Endodermal cell (in vitro differentiated cells): ENCODE measurements at places on chromosomes 3 and 15. TPM values are rescaled to one million over a fixed set of nuclear protein-coding genes. Genes with fewer than 3 reads are reported as not detected.

The MYZAP gene
- 0.22 to 0.54 TPM in 2 of 3 replicates, not detected in the other for total RNA-seq

DNA sequence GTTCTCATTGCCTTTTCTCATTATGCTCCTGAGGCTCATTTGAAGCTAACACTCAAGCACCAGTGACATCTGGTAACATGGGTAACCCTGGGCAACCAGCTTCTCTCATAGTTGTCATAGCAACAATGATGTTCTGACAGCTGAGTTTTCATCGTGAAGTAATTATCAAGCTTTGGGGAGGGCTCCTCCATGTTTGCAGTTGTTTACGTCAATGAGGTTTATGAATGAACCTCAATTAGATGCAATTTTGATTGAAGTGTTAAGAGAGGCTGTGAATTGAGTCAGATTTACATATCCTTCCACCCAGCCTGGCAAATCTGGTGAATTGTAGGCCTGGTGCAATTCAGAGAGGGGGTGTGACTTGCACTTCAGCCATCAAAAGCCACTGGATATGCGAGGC is 119.3 kb upstream of the CHD2 start:
- H3K4me3 ChIP-seq: no peak overlapping the region
- no peak for DNase-seq
- no peaks in the 10 kb centered on the region for H3K4me1 ChIP-seq

The MAP1A gene
- total RNA-seq: 1.1 and 1.4 TPM in 2 replicates

DNA sequence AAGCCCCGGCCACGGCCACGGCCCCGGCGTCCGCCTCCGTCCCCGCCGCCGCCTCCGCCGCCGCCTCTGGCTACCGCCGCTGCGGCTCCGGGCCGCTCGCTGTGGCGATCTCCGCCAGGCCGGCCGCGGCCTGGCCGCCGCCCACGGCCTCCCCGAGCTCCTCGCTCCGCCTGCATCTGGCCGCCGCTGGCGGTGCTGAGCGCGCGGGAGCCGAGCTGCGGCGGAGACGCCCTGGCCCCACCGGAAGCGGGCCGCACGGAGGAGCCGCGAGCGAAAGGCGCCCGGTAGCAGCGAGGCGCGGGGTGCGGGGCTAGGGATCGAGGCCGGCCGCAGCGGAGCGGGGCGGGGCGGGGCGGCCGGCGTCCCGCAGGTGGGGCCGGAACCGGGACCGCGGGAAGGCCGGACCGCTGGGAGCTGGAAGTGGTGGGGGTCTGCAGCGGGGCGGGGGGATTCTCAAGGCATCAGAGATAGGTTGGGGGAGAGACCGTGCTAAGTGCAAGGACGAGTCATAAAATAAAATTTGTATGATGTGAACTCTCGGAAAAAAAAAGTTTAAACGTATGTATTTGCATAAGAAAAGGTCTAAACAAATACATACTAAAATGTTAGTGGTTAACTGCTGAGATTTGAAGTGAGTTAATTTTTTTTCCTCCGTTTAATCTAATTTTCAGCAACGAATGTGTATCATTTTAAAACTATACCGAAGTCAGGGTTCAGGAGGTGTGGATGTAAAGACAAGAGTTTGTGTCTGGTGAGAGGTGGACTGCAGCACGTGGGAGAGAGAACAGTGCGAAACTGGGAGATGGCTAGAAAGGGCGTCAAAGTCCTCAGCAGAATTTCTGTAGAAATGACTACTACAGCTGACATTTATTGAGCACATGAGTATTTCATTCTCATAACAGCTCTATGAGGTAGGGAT is at the start of gene AVEN:
TSS of gene AVEN (minus strand) at position 334 of the 919 bp plus-strand sequence. CDS start at position 176, 158 bp downstream.
- H3K4me3 ChIP-seq: peak within 1 kb of the TSS; percentile 90
- peak within 1 kb of the TSS; percentile 81 for H3K27ac ChIP-seq
- H3K27me3 ChIP-seq: no peaks in the 10 kb centered on the region
- no peaks in the 10 kb centered on the region for H3K36me3 ChIP-seq

The MED12L gene
- 13.3 and 15.5 TPM in 2 replicates for total RNA-seq

- H3K4me3 ChIP-seq: no peak overlapping the region
- H3K36me3 ChIP-seq: no peaks in the 10 kb centered on the region
- H3K4me1 ChIP-seq: peaks cover 6% of the 10 kb centered on the region
These were observed 106.3 kb upstream of the ABHD17C start for GRCh38 chr15:80588801-80589200.

GRCh38 chr3:77668376-77668775 is 628.5 kb downstream of the ROBO2 start:
- H3K4me1 ChIP-seq: no peaks in the 10 kb centered on the region
- no peak for DNase-seq

GRCh38 chr3:14740983-14741382 is 66.0 kb downstream of the C3orf20 start:
- H3K36me3 ChIP-seq: no peaks in the 10 kb centered on the region
- no peak overlapping the region for H3K4me3 ChIP-seq
- DNase-seq: no peak
- no peak overlapping the region for H3K27ac ChIP-seq
- H3K4me1 ChIP-seq: no peaks in the 10 kb centered on the region

The ATP13A5 gene
- not detected in 3 replicates for total RNA-seq

The SERPINI2 gene
- total RNA-seq: 0.45 TPM in 1 of 2 replicates, not detected in the other

DNA sequence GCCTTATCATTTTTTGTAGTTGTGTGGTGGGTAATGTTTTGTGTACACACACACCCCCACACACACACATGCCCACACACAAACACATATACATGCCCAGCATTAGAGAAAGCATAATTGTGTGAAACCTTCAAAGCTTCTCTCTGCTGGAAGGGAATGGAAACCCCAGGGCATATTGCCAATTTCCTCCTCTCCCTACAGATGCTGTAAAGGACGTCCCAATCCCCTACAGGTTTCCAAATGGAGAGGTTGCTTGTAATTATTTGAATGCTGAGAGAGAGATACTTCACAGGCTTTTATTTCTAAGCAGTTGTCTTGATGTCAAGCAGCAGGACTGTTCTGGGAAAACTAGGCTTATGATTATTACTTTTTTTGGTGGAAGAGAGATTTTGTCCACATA is 23.0 kb upstream of the CCK start:
- H3K27ac ChIP-seq: no peak overlapping the region
- H3K4me3 ChIP-seq: no peak overlapping the region
- no peaks in the 10 kb centered on the region for H3K4me1 ChIP-seq
- no peak for DNase-seq
- H3K27me3 ChIP-seq: no peaks in the 10 kb centered on the region

- no peak for DNase-seq
- no peaks in the 10 kb centered on the region for H3K36me3 ChIP-seq
- H3K27me3 ChIP-seq: no peaks in the 10 kb centered on the region
These were observed 434.8 kb upstream of the THBS1 start for GRCh38 chr15:39145854-39146625.

DNA sequence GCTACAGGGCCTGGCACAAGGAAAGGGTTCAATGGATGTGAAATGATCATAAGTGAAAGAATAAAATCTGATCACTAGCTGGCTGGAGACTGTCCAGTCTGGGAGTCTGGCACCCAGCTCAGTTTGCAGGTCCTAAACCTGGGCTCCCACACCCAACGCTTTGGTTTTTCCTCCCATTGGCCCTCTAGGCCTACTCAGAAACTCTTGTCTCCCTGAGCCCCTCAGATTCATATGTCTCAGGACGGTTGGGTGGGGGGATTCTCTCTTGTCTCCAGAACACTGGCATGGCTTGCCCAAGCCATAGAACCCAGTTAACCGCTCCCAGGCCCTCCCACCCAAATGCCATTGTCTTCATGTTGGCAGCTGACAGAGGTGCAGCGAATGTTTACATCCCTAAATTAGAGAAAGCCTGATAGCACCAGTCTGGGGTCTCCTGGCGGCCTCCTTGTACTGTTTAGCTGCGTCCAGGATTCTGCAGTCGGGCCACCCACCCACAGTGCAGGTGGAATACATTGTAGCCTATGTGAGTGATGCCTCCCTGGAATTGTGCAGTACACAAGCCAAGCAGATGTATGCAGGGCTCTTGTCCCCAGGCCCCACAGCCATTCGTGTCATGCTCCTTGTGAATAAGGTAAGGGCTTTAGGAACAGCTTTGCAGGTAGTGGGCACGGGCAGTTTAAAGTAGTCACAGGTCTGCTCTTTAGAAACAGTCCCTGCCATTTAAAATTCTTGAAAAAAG is 266.3 kb downstream of the XXYLT1 start:
- no peak overlapping the region for H3K27ac ChIP-seq
- H3K4me1 ChIP-seq: no peaks in the 10 kb centered on the region
- no peaks in the 10 kb centered on the region for H3K27me3 ChIP-seq
- no peak overlapping the region for H3K4me3 ChIP-seq
- DNase-seq: peak; percentile 27
